ENCODE measurements at places on chromosomes 3 and 15. TPM values are rescaled to one million over a fixed set of nuclear protein-coding genes. Genes with fewer than 3 reads are reported as not detected.
A peak's percentile ranks its signal among the peaks of the same experiment; 100 is the strongest.

RAB8B gene
- total RNA-seq: 109 TPM

SCN11A gene
- total RNA-seq: 0.05 TPM

CATSPER2 gene
- total RNA-seq: 5.5 TPM

OR5K2 gene
- total RNA-seq: not detected

FAM107A gene
- total RNA-seq: not detected

DNA sequence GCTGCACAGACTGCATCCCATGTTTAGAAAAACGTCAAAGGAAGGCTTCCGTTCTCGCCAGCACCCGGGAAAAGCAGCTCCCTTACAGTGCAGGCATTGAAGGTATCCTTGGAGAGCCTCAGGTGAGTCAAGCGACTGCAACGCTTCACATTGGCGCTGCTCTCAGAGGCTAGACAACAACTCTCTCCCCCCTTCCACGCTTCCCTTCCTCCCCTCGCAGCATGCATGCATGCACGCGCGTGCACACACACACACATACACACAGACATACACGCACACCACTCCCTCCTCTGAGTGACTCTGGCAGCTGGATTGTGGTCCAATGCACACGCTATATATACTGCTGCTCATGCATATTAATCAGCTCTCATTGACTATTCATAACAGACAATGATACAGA is 191.1 kb downstream of the PDZRN3 start:
- no peak overlapping the region for H3K4me3 ChIP-seq
- peaks cover 1% of the 10 kb centered on the region for H3K27me3 ChIP-seq
- no peak overlapping the region for H3K27ac ChIP-seq
- no peaks in the 10 kb centered on the region for H3K4me1 ChIP-seq
- no peaks in the 10 kb centered on the region for H3K36me3 ChIP-seq

- no peaks in the 10 kb centered on the region for H3K36me3 ChIP-seq
- no peak overlapping the region for H3K4me3 ChIP-seq
- H3K27ac ChIP-seq: no peak overlapping the region
- no peak for DNase-seq
Observed at GRCh38 chr3:159856590-159857104, 132.0 kb upstream of the IL12A start.

- H3K4me3 ChIP-seq: no peak overlapping the region
- no peak overlapping the region for H3K27ac ChIP-seq
- no peak for DNase-seq
- peaks cover 38% of the 10 kb centered on the region for H3K36me3 ChIP-seq
Observed at GRCh38 chr15:43877371-43877770, 50.6 kb downstream of the WDR76 start.

DNA sequence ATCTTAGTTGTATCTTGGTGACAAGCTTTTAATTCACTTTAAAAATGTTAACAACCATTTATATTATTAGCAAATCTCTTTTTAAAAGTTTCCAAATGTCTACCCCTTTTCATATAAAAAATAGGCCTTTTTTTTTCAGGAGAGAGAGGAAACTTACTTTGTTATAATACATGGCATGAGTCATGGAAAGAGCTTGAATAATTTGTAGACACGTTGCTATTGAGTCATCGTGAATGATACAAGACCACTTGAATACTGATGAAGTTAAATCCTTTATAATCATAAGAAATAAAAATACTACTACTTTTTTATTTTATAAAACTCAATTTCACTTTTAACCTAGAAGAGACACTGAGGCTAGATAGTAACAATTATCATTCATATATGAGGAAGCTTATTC is 70.3 kb upstream of the BBX start:
- no peak overlapping the region for H3K4me3 ChIP-seq
- peaks cover 4% of the 10 kb centered on the region for H3K4me1 ChIP-seq
- no peak overlapping the region for H3K27ac ChIP-seq
- H3K27me3 ChIP-seq: peaks cover 2% of the 10 kb centered on the region
- no peak for DNase-seq
- H3K36me3 ChIP-seq: no peaks in the 10 kb centered on the region

DNA sequence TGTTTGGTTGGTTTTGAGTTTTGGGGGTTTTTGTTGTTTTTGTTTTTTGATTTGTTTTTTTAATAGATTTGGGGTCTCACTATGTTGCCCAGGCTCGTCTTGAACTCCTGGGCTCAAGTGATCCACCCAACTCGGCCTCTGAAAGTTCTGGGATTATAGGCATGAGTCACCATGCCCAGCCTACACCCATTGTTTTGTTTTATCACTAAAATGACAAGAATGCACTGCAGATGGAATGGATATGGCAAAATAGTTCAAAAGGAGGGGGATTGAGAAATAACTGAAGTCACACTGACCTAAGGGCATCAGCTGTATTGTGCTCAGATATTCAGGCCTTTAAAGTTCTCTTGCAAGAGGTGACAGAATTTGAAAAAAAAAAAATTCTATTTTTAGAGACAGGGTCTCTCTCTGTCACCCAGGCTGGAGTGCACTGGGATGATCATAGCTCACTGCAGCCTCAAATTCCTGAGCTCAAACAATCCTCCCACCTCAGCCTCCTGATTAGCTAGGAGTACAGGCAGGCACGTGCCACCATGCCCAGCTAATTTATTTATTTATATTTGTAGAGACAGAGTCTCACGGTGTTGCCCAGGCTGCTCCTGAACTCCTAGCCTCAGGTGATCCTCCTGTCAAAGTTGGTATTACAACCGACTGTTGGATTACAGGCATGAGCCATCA is 4.4 kb upstream of the RASA2 start:
- peaks cover 20% of the 10 kb centered on the region for H3K4me1 ChIP-seq
- H3K36me3 ChIP-seq: no peaks in the 10 kb centered on the region
- no peak for DNase-seq
- H3K4me3 ChIP-seq: no peak overlapping the region
- H3K27ac ChIP-seq: no peak overlapping the region

DNA sequence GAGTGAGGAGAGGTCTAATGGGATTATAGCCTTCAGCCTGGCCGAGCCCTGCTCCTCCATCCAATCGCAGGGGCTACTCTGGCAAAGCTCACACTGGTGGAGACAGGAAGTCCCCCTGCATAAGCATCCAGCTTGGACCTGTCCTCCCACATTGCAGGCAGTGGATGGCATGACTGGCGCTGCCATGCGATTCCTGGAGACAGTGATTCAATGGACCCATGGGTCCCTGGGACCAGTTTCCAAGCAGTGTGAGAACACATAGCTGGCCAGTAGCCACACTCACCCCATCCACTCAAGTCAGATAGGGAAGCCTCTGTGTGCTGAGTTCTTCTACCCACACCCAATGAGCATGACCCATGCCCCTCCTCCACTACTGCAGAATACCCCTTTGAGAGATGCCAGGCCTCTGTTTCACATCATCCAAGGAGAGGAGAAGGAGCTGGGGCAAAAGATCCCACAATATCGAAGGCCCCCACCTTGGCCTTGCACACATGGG is 18.1 kb upstream of the POC1A start:
- H3K4me1 ChIP-seq: no peaks in the 10 kb centered on the region
- H3K4me3 ChIP-seq: no peak overlapping the region
- no peaks in the 10 kb centered on the region for H3K36me3 ChIP-seq
- no peak overlapping the region for H3K27ac ChIP-seq
- no peak for DNase-seq

- no peaks in the 10 kb centered on the region for H3K4me1 ChIP-seq
Observed at GRCh38 chr3:74537164-74537563, 77.3 kb downstream of the CNTN3 start.

DNA sequence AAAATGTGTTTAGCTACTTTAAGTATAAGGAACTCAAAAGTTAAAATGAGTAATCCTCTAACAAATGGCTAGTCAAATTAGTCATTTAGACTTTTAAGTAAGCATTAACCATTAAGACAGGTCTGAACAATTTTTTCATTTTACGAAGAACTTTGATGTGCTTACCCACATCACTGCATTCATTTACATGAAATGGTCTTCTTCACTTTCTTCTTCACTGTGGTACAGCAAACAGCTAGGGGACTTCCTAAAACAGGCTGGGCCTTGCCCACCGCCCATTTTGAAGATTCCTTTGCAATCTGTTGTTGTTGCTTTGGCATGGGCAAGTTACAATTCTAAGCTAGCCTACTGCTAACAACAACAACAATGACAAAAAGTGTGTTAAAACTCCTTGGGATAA is 67.4 kb downstream of the CBLB start:
- no peaks in the 10 kb centered on the region for H3K27me3 ChIP-seq
- H3K4me3 ChIP-seq: no peak overlapping the region
- H3K4me1 ChIP-seq: peaks cover 63% of the 10 kb centered on the region
- H3K27ac ChIP-seq: peak overlapping the region; percentile 68
- H3K36me3 ChIP-seq: peaks cover 40% of the 10 kb centered on the region
- DNase-seq: no peak

DNA sequence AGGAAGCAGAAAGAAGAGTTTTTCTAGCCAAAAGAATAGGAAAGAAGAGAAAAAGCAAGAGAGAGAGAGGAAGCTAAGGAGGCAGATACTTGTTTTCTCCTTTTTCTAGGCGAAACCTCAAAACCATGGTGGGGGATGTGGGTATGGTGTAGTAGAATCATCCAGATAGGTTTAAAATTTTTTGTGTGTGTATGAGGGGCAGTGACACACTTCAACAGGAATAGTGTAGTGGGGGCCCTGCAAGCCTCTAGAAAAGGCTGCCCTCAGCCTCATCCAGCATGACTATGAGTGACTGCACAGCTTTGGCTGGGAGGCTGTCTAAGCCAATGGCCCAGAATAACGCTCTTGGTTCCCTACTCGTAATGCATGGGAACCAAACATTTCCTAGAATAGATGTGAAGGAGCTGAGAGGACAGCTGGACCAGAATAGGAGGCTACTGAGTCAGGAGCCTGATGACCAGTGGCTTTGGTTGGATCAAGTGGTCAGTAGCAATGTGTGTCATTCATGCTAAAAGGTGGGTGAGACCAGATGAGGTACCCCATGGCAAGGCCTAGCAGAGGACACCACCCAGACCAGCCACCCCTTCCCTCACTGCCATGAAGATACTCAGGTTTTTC is 24.4 kb downstream of the MOBP start:
- no peak overlapping the region for H3K27ac ChIP-seq
- DNase-seq: no peak
- H3K36me3 ChIP-seq: no peaks in the 10 kb centered on the region
- H3K4me1 ChIP-seq: no peaks in the 10 kb centered on the region

- peak; percentile 20 for DNase-seq
- H3K4me1 ChIP-seq: peaks cover 8% of the 10 kb centered on the region
- no peak within 1 kb of the TSS for H3K27ac ChIP-seq
- H3K27me3 ChIP-seq: peaks cover 32% of the 10 kb centered on the region
- no peaks in the 10 kb centered on the region for H3K36me3 ChIP-seq
Observed at GRCh38 chr3:96813820-96814650, at the start of gene EPHA6. Gene EPHA6, plus strand, starts transcription at chr3:96814594.

GRCh38 chr3:189229196-189229828 is 57.5 kb downstream of the TPRG1 start:
- H3K27me3 ChIP-seq: peaks cover 2% of the 10 kb centered on the region
- H3K27ac ChIP-seq: no peak overlapping the region
- DNase-seq: no peak
- H3K36me3 ChIP-seq: no peaks in the 10 kb centered on the region

DNA sequence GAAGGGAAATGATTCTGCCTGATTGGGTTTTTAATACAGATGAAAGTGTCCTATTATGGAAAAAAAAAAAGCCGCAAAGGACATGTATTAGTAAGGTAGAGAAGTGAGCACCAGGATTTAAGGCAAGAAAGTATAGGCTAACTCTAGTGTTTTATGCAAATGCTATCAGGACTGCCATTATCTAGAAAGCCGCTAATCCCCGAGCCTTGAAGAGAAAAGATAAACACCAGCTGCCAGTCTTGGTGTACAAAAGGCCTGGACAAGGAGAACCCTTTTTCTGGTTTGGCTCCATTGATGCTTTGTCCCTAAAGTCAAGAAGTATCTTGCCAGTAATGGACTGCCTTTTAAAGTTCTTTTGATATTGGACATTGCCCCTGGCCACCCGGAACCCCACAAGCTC is 8.6 kb upstream of the TRIM59 start:
- no peak for DNase-seq
- H3K27me3 ChIP-seq: peaks cover 6% of the 10 kb centered on the region
- H3K4me3 ChIP-seq: no peak overlapping the region
- no peaks in the 10 kb centered on the region for H3K36me3 ChIP-seq
- no peak overlapping the region for H3K27ac ChIP-seq

DNA sequence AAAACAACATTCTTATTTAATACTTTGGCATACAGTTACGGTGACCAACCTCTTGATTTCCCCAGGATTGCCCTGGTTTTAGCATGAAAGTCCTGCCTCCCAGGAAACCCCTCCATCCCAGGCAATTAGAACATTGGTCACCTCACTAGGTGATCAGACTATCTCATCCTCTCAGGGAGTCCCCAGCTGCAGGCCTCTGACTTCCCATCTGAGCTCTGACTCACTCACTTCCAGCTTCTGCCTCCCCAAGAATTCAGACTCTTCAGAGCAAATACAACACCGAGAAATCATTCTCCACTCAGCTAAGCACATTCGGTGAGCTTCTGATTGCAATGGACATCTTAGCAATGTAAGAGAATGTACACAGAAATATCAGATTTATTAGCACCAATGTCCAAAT is 92.4 kb upstream of the HES1 start:
- no peaks in the 10 kb centered on the region for H3K27me3 ChIP-seq
- H3K4me1 ChIP-seq: no peaks in the 10 kb centered on the region
- H3K36me3 ChIP-seq: no peaks in the 10 kb centered on the region
- DNase-seq: no peak
- H3K27ac ChIP-seq: no peak overlapping the region

Data from activated CD4-positive, alpha-beta memory T cell treated with anti-CD3 and anti-CD28 coated beads for 36 hours (primary cell).